ENCODE measurements at places on chromosomes 12 and 14.

DNA sequence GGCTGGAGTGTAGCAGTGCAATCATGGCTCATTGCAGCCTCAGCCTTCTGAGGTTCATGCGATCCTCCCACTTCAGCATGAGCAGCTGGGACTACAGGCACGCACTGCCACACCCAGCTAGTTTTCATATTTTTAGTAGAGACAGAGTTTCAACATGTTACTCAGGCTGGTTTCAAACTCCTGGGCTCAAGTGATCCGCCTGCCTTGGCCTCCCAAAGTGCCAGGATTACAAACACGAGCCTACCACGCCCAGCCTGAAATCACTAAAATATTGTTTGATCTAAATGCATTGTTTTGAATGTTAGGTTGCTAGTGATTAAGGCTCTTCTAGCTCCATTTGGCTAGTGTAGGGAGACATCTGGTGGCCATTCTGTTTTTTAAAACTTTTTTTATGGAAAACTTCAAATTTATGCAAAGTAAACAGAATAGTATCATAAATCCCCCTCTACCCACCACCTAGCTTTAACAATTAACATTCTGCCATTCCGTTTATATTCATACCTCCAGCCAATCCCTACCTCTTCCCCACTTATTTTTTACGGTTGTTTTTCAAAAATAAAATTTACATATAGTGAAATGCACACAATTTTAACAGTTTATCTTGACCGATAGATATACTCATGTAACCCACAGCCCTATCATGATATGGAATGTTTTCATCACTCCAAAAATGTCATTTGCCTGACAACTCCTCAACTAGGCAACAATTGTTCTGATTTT is 37.8 kb downstream of the MYO1H start:
- no peak for DNase-seq

- no peak for DNase-seq
Measured at GRCh38 chr12:107377596-107378385, 284.4 kb upstream of the CRY1 start.

- DNase-seq = no peak
Measured at GRCh38 chr14:27668531-27668930, 1070.7 kb upstream of the NOVA1 start.

- no peak for DNase-seq
Measured at GRCh38 chr14:104536942-104537612, 42.5 kb upstream of the C14orf180 start.

- no peak for DNase-seq
Measured at GRCh38 chr14:31965071-31965734, 111.9 kb upstream of the ARHGAP5 start.

DNA sequence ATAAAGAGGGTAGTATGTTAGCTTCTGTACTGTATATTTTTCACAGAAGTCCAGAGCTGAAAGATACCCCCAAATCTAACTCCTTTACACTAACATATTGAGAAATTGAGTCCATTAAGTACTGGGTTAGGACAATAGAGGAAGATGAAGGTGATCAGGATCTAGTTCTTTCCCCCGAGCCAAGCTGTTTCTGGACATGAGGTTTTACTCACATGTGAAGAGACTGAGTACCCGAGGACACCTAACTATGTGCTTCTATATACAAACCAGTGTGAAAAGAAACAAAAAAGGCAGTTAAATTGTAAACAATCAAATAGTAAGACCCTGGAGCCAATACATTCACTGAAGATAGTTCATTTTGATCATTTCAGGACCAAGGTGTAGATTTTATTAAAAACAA is 3.8 kb upstream of the TRHDE start:
- no peak for DNase-seq

DNA sequence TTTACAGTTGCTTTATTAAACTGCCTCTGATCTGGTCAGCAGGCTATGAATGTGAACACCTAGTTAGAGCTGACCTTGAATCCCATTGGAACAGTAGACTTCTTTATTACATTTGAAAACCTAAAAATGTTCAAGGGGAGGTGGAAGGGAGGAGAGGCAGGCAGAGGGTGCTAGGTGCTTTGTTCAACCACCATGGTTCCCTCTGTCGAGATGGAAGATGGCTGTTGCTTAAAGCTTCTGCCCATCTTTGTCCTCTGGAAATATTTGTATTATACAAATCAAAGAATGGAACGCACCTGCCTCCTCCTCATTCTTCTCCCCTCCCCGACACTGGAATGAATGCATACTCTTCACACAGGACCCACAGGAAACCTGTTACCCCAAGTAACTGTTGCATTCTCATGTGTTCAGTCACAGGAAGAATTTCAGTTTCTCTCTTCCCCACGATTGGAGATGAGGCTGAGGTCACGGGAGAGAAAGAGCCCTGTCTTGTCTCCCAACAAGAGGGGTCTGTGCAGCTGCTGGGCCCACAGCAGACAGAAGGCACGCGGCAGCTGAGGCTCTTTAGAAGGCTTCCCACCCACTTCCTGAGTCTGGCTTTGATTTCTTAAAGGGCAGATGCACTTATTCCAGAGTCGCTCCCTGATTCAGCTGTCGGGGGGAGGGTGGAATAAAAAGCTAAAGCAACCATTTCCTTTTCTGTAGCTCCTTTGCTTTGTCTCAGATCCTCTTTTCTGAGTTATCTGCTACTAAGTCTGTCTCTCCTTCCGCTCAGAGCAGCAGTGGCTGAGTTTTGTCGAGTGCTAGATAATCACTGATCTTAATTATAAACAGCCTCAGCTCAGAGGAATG is 217.9 kb upstream of the BTG1 start:
- DNase-seq = no peak

DNA sequence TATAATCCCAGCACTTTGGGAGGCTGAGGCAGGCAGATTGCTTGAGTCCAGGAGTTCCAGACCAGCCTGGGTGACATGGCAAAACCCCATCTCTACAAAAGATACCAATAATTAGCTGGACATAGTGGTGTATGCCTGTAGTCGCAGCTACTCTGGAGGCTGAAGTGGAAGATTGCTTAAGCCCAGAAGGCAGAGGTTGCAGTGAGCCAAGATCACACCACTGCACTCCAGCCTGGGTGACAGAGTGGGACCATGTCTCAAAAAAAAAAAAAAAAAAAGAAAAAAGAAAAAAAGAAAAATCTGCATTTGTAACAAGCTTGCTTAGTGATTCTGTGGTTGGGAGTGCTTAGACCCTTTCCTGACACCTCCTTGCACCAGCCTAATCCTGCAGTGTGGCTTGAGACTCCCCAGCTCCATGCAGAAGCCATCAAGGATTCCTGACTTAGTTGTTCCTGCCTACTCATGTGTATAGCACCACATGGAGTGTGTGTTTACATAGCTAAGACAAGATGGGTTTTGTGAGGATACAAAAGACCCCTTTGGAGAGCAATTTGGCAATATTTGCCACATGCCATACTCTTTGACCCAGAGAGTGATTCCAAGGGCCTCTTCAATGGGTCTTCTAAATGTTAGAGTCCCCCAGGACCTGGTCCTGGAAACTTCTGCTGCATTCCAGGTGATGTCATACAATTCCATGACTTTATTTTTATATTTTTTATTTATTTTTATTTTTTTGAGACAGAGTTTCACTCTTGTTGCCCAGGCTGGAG is 5.1 kb upstream of the TMED10 start:
- DNase-seq = no peak

DNA sequence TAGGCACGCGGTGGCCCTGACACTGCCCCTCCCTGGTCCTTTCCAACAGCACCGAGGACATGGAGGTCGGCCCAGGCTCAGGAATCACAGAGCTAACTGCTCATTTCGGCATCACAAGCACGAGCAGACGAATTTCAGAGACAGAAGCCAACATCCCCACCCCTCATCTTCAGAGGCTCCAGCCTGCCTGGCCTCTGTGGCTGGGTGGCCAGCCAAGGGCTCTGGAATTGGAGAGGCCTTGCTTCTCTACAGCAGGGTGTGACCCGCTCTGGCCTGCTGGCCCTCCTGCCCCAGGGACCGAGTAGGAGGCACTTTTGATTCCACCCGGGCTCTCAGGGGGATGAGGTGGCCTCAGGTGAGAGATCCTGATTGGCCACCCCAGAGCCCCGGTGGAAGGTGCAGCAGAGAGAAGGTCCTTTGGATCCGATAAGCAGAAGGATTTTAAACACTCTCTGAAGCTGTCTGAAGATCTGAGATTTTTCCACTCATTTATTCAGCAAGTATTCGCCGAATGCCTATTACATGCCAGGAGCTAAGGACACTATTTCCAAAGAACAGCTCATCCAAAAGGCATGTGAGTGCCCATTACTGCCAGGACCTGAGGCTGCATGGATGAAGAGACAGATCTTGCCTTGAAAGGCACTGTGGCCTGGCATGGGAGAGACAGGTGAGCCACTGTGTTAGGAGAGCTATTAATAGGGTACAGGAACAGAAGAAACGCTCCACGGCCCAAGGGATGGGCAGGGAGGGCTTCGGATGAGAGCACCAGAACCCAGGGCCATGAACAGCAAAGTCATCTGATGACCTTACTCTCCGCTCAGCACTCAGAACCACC is 10.2 kb downstream of the BAG5 start:
- DNase-seq = no peak

- no peak for DNase-seq
Measured at GRCh38 chr12:98504368-98504617, 11.1 kb upstream of the TMPO start.

- no peak for DNase-seq
Measured at GRCh38 chr14:95267306-95267705, 52.4 kb downstream of the CLMN start.

All from substantia nigra (tissue), 51 donors.